Glomerular endothelial cell (primary cell): ENCODE measurements at places on chromosomes 7 and 10. TPM values are rescaled to one million over a fixed set of nuclear protein-coding genes. Genes with fewer than 3 reads are reported as not detected.

CRPPA gene
- total RNA-seq, result 0.34 and 2.0 TPM in 2 replicates

CYP3A5 gene
- total RNA-seq, result 0.10 TPM in 1 of 2 replicates, not detected in the other

OGDHL gene
- 0.58 TPM in 1 of 2 replicates, not detected in the other for total RNA-seq

ZNF679 gene
- not detected in 2 replicates for total RNA-seq

PIK3AP1 gene
- total RNA-seq, result 0.06 and 0.10 TPM in 2 replicates

TWIST1 gene
- total RNA-seq, result 0.19 and 1.8 TPM in 2 replicates
